ENCODE measurements at places on chromosomes 12 and 14.
A peak's percentile ranks its signal among the peaks of the same experiment; 100 is the strongest.

DNA sequence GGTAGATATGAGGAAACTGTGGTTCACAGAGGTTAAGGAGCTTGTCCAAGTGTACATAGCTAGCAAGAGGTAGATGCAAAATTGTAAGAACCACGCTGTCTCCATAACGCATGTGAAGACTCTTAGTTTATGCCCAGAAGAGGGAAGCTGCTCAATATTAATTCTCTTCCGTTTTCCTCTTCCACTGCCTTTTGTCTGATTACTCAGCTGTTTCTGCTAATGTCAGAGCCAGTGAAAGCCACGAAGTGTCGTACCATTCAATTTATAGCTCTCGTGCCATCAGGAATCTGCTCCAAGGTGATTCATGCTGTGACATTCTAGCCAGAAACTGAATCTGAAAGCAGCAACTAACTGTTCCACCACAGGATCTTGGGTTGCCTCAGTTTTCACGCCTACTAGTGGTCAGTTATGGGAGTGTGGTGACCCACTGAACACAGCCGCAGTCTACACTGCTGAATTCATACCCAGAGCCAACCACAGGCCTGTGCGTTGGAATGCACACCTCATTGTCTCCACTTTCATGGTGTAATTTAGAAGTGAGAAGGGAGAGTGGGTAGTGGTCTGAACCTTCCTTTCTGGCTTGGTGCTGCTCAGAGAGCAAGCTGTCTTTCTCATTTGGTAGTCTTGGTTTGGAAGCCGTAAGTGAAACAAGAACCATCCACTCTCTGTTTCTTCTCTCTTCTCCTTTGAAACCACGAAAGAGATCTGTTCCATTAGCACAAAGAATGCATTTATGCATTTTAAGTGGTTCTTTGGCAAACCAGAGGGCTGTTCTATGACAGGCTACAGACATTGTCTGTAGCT, 74.2 kb upstream of the NAP1L1 start:
- DNase-seq = no peak

DNA sequence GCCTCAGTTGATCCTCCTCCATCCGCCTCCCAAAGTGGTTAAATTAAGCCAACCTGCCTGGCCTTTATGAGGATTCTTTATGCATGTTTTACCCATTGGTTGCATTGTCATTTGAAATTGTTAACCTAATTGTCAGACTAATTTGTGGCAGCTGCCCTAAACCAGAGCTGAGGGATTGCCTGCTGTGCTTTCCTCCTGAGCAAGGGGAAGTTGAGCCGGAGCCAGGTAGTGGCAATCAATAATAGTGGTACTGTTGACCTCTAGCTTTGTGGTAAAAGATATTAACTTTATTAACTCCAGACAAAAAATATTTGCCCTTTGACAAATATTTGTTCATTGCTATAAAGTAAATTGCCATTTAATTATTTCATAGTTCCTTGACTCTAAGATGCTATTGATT, 5.6 kb upstream of the HEBP1 start:
- no peak for DNase-seq

GRCh38 chr14:100285021-100285912, 21.0 kb downstream of the SLC25A29 start:
- peak; percentile 44 for DNase-seq

DNA sequence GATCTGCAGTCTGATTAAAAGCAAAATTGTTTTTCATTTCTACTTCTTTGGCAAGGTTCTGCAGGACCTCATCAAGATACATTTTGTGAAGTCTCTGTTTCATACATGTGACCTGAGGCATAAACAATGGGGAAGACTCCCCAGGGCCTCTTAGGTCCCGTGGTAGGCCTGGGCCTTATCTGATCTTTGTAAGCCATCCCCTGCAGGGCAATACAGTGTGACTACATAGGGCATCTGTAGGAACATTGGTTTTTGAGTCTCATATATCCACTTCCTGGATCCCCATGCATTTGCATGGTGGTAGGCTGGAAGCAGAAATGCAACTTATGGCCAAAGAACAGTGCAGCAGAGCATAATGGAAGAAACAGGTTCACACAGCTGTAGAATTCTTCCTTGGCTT, 6.0 kb downstream of the FAR2 start:
- no peak for DNase-seq

DNA sequence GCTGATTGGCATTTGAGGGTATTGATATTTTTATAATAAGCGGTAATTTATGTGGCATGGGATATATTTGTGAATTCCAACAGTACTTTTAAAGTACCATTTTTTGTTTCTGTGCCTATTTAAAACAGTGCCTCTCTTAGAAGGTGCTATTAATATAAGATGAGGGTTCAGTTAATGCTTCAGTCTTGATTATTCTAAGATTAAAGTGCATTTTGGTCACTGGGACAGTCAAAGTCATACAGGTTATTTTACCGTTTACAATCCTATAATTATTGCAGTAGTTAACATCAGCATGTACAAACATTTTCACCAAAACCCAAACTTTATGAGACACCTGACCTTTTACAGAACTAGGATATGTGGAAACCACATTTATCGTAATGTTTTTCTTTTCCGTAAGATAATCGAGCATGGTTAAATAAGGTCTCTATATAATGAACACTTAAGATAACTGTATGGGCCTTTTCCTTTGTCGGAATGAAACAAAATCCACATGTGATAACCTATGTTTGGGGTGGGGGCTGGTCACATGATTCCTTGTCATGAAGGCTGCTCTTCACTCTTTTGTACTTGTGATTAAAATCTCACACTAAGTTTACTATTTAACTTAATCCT, 37.7 kb upstream of the DNM1L start:
- no peak for DNase-seq

DNA sequence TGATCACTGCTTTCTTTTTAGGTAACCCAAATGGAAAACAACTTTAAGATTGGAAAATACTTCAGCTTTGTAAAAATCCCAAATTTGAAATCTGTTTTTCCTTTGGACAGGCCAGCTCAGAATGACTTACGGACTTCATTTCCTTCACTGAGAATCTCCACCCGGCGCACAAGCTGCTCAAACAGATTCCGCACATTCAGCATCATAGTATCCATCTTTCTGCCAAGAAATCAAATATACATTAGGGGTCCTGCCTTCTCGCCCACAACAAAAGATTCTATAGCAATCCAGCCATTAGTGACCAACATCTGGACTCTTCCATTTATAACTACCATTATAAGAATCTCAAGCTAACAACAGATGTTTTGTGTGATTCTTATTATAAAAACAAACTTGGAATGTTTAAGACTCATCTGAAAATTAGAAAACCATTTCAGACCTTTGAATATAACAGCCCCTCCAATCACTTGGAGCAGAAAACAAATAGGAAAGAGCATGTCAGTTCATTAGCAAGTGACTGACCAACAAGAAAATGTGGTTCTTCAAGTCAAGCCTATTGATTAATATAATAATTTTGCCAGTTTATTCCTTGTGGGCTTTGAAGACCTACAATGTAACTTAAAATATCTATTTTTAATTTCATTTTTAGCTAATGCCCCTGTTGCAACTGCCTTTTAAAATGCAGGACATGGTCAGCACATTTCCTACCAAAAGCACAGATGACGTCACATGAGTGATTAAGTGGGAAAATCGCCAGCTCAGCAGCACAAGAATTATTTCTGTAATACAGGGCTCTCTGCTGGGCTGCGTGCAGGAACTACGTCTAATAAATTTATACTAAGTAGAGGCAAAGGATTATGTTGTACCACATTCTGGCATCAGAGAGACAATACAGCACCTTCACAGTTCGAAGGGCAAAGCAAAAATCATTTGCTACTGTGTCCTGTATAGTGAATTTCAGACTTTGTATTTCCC, 8.5 kb downstream of the RACGAP1 start:
- no peak for DNase-seq

DNA sequence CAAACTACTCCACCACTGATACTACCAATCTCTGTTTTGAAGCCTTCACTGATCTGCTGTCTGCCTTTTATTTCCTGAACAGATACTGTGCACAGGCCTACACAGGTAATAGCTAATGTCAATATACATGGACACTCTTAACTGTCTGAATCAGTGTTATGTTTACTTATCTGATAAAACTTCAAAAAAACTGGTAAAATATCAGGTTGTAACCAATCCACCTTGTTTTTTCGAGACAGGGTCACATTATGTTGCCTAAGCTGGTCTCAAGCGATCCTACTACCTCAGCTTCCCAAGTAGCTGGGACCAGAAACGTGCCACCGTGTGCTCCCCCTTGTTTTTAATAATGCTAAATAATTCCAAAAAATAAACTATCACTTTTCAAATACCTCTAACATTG, 43.5 kb downstream of the HECTD1 start:
- DNase-seq = no peak

DNA sequence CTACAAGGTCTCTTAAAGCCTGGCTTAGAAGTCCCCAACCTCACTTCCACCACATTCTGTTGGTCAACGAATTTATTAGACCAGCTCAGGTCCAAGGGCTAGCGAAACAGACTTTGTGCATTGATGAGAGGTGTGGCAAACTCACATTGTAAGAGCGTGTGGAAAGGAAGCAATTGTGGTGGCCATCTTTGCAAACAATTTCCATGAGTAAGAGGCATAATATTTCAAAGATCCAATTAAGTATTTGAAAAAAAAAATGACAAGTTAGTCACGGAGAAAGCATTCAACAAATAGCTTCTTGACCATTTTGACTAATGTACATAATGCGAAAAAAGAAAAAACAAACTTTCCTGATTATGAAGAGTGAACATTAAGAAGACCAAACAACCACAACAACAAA, 7.4 kb downstream of the NR1H4 start:
- no peak for DNase-seq

DNA sequence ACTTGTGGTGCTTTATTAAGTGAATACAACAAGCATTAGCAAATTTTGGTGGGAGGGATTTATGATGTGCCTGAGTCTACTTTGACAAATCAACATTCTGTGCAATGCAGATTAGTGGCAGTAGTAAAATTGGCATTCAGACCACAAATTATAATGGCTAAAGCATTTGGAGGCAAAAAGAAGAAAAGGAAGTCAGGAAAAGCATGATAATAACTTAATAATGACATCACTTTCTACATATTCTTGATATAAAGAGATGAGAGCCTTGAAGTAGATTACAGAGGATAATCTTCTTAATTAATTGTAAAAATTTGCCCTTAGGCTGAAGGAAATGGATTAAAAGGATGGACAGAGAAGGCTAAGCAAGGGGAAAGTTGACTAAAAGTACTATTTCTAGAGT, 126.0 kb downstream of the SLC6A15 start:
- DNase-seq = no peak

GRCh38 chr12:113391145-113391544, 12.5 kb downstream of the SDS start:
- no peak for DNase-seq
